GM23248 (cell line): ENCODE measurements at places on chromosomes 5 and 9. TPM values are rescaled to one million over a fixed set of nuclear protein-coding genes. Genes with fewer than 3 reads are reported as not detected.

GRCh38 chr5:138903130-138903775 is 28.1 kb upstream of the LRRTM2 start:
- DNase-seq, result peak; percentile 47

- DNase-seq, result no peak
These were observed 21.7 kb downstream of the MED10 start for GRCh38 chr5:6356578-6357164.

DNA sequence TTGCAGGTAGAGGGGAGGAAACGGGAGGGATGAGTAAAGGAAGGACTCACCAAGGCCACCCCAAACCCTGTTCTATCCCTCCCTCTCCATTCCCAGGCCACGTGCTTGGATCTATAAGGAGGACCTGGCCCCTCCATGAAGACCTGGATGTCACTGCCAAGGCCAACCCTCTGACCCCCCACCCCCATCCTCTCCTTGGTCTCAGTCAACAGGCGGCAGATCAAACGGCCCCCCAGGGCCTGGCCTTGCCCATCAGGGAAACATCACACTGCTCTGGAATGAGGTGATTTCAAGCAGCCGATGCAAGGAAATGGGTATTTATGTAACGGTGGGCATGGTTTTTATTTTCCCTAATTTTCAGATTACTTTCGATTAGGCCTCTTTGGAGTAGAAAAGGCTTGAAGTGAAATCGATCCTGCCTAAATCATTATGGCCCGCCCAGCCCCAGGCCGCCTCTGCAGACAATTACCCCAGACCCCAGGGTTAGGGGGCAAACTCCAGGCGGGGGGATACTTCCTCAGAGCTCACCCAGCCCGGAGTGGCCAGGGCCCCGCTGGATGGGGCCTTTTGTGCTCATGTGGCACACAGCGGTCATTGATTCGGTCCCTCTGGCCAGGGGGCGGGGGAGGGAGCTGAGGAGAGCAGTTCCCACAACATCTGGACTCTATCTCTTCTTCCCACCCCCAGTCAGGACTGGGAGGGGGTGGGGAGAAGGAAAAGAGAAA is 125.3 kb downstream of the PHF2 start:
- no peak for DNase-seq

DNA sequence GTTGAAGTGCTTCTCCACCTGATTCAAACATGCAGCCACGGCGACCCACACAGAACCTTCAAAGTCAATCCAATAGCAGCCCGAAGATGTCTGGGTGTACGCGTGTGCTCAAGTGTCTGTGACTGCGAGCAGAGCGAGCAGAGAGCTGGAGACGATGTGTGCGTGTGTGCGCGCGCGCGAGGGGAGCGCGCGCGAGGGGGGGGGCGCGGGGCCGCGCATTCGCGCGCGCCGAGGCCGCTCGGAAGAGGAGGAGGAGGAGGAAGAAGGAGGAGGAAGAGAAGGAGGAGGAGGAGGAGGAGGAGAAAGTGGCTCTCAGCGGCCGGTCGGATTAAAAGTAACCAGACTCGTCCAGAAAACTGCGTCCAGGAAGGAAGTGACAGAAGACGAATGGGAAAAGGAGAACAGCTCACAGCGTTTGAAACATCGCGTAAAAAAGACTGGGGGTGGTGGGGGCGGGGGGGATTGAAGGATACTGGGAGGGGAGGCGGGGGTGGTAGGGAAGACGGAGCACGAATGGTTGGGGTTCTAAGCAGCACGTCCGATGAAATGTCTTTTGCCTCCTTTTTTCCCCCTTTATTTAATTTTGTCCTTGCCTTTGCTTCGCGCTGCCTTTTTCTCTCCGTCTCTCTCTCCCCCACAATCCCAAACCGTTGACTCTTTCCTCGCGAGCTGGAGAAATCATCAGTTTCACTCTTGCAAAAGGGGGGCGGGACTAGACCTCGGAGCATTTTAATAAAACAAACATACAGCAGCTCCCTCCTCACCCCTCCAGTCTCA is at the start of gene MEF2C:
Gene MEF2C, minus strand, starts transcription at position 126 of the 777 bp plus-strand sequence. CDS start 59,396 bp downstream, outside the sequence.
- peak; percentile 90 for DNase-seq

DNA sequence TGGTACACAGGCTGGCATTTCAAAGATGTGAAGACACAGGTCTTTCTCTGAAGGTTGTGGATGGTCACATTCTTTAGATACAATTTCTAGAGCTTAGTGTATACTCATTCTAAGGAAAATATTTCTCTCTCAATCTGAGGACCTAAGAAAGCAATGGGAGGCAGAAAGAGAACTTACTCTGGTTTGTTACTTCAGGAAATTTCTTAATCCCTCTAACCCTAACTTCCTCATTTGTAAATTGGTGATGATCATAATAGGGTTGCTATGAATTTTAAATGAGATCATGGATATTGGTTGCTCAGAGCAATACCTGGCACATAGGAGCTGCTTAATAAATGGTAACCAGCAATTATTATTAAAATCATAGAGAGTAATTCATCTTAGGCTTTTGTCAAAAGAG is 22.1 kb downstream of the FAM170A start:
- no peak for DNase-seq

The BAAT gene
- not detected in 2 replicates for total RNA-seq

- peak; percentile 16 for DNase-seq
These were observed 160.4 kb downstream of the SIL1 start for GRCh38 chr5:139037732-139038131.

The TAF11L8 gene
- total RNA-seq, result not detected in 2 replicates

The PPP2R2B gene
- total RNA-seq, result 0.11 TPM in 1 of 2 replicates, not detected in the other

- DNase-seq, result no peak
These were observed 29.4 kb downstream of the DYNC2I2 start for GRCh38 chr9:128627127-128627715.

DNA sequence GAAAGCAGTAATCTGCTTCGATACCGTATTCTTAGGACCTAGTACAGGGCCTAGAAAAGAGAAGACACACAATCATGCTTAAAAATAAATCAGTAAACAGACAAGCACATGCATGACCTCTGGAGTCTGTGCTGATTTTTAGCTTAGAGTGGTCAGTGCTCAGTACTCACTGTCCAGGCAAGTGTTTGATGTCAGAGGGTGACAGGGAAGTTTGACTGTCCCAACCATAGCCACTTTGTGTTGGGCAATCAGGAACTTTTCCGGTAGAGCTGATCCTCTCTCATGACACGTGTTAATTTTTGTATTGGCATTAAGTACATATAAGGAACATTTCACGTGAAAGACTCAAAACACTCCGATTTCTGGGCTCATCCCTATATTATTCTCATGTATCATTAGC is 464.7 kb upstream of the KLF4 start:
- DNase-seq, result no peak

The IL33 gene
- 3.8 and 4.7 TPM in 2 replicates for total RNA-seq

The MYOZ3 gene
- 0.13 and 0.32 TPM in 2 replicates for total RNA-seq
